ENCODE measurements at places on chromosomes 4 and X.

- DNase-seq, result peak; percentile 12
Observed at GRCh38 chrX:119502727-119503483, 34.7 kb downstream of the SLC25A5 start.

GRCh38 chr4:78644744-78645330, 93.3 kb downstream of the ANXA3 start:
- DNase-seq, result peak; percentile 84

- DNase-seq, result no peak
Observed at GRCh38 chrX:94256396-94256795, 582.4 kb downstream of the FAM133A start.

DNA sequence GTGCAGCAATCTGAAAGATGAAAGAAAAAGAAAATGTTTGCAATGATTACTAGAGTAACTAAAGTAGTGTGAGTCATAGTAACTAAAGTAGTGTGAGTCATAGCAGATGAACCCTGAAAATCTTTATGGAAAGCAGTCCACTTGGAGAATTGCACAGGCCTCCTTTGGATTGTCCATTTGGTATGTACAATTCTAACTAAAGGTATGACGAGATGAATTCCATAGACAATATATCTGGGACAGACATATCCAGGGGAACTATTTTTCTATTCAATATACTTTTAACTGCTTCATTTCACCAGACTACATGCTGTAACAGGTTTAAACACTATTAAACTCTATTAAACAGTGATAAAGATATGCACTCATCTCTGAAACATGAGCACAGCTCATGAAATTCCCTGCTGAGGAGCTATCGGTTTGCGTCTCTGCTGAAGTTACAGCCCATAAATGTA, 798.7 kb downstream of the PCDH7 start:
- DNase-seq, result peak; percentile 81

GRCh38 chr4:60461551-60461950, 738.6 kb upstream of the ADGRL3 start:
- no peak for DNase-seq

DNA sequence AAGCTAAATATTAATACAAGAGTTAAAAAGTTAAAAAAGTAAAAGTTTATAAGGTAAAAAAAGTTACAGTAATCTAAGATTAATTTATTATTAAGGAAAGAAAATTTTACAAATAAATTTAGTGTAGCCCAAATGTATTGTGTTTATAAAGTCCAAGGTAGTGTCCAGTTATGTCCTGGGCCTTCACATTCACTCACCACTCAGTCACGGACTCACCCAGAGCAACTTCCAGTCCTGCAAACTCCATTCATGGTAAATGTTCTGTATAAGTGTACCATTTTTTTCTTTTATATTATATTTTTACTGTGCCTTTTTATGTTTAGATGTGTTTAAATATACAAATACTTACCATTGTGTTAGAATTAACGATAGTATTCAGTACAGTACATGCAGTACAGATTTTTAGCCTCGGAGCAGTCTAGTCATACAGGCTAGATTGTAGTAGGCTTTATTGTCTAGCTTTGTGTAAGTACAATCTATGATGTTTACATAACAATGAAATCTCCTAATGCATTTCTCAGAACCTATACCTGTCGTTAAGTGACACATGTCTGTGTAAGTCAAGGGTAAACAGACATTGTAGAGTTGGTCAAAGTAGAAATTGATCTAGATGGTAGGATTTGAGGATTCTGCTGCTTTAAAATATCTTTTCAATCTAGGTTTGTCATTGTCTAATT, 197.7 kb downstream of the GC start:
- DNase-seq, result no peak

- DNase-seq, result no peak
Observed at GRCh38 chr4:148062301-148062950, 330.5 kb downstream of the ARHGAP10 start.

GRCh38 chr4:122107680-122108079, 44.5 kb upstream of the BLTP1 start:
- no peak for DNase-seq

GRCh38 chr4:19947349-19947748, 304.4 kb upstream of the SLIT2 start:
- peak; percentile 87 for DNase-seq

- DNase-seq, result peak; percentile 82
Observed at GRCh38 chr4:153257151-153257620, 52.9 kb downstream of the TRIM2 start.

DNA sequence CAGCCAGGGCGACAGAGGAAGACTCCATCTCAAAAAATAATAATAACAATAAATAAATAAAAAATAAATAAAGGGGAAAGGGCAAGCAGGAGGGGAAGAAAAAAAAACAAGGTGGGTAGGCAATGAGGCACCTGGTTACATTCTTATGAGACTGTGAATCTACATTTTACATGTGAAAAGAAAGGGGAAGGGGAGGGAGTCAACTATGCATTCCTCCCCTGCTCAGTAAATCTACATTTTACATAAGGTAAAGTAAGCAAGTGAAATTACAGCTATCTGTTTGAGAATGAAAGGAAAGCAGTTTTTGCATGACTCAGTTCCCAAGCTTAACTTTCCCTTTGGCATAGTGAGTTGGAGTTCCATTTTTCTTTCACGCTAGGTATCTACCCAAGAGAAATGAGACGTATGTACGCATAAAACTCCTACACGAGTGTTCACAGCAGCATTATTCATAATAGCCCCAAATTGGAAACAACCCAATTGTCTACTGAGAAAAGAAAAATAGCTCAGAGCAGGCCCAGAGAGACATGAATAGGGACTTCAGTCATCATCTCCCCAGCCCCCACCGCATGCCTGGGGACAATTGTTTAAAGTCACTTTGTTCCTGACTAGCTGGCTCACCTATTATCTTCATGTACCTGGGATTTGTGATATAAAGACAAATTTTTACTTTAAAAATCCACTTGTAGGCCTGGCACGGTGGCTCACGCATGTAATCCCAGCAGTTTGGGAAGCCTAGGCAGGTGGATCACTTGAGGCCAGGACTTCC, 52.4 kb downstream of the DDX3X start:
- DNase-seq, result no peak

DNA sequence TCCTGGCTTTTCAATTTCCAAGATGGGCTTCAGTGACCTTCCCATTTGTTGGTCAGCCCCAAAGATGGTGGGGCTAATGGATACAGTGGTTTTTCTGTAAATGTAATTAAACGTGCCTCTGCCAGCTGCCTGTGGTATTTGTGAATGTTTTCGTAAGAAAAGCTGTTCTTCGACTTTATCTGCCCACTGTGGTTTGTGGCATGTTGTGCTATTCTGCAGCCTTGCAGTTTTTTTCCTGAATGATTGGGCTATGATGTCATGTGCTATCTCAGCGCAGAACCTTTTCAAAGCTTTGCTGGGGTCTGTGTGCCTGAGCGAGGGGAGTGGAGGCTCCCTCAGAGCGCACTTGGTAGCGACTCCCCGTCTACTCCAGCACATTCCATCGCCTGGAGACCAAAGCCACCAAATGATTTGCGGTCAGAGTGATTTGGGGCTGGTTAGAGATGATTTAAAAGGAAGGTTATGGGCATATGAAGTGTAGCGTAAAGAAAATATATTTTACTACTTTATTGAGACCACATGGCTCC, 137.5 kb downstream of the PALLD start:
- peak; percentile 99 for DNase-seq

DNA sequence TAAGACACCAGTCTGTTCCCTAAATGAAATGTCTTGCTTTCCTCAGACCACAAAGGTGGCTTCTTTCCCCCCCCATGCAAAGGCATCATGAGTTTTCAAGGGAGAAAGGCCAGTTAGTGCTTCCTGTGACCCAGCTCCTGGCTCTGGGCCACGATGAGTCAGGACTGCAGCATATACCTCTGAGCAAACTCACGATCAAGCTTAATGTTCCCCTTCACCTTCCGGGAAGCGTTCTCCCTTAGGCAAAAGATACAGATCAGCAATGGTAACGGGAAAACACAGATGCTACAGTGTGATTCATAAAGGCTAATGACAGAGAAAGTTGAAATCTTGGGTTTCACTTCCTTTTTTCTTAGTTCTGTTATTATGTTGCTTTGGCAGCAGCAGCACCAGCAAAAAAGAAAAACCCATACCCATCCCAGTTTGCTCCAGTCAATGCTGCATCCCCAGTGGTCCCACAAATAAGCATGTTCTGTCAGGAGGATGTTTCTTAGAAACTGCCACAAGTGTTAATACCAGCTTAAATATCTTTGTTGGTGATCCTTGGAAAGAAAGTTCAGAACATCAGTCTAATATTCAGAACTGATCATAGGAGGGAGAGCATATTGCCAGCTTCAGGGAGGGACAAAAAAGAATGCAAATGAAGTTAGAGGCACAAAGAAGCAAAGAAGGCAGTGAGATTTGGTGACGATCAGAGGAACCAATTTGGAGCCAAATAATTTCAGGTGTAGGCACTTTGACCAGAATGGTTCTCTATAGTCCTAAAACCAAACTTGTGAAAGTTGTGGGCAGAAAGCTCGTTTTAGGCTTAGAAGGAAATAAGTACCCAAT, 41.2 kb downstream of the LONRF3 start:
- DNase-seq, result peak; percentile 86

- DNase-seq, result no peak
Observed at GRCh38 chr4:4923201-4923600, 63.7 kb downstream of the MSX1 start.

Data from fibroblast of lung (primary cell).